Fibroblast of lung (primary cell): ENCODE measurements at places on chromosomes 3 and 15. TPM values are rescaled to one million over a fixed set of nuclear protein-coding genes. Genes with fewer than 3 reads are reported as not detected.

ITIH4 gene
- polyA plus RNA-seq: 0.36 and 1.1 TPM in 2 replicates

SLC22A13 gene
- polyA plus RNA-seq: 0.05 and 0.06 TPM in 2 replicates

GCHFR gene
- 1.4 and 1.6 TPM in 2 replicates for polyA plus RNA-seq

SYNPR gene
- polyA plus RNA-seq: not detected in 2 replicates

GRCh38 chr3:67531181-67532101, 123.0 kb downstream of the SUCLG2 start:
- DNase-seq: no peak

ARRDC4 gene
- 10.6 and 27.3 TPM in 2 replicates for polyA plus RNA-seq

DNA sequence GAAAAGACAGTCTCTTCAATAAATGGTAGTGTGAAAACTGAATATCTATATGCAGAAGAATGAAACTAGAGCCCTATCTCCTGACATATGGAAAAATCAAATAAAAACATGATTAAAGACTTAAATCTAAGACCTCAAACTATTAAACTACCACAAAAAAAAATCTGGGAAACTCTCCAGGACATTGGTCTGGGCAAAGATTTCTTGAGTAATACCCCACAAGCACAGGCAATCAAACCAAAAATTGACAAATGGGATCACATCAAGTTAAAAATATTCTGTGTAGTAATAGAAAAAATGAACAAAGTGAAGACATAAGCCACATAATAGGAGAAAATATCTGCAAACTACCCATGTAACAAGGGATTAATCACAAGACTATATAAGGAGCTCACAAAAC, 286.4 kb downstream of the TBC1D5 start:
- no peak for DNase-seq
